ENCODE measurements at places on chromosomes 7 and 10.

GRCh38 chr7:114931656-114932011 is 9.7 kb downstream of the MDFIC start:
- no peak for DNase-seq

- no peak for DNase-seq
These were observed 146.5 kb downstream of the SFMBT2 start for GRCh38 chr10:7264313-7264756.

GRCh38 chr10:121774404-121774803 is 153.4 kb downstream of the ATE1 start:
- no peak for DNase-seq

- DNase-seq, result no peak
These were observed 798 bp downstream of the ZNF425 start for GRCh38 chr7:149125189-149125862.

DNA sequence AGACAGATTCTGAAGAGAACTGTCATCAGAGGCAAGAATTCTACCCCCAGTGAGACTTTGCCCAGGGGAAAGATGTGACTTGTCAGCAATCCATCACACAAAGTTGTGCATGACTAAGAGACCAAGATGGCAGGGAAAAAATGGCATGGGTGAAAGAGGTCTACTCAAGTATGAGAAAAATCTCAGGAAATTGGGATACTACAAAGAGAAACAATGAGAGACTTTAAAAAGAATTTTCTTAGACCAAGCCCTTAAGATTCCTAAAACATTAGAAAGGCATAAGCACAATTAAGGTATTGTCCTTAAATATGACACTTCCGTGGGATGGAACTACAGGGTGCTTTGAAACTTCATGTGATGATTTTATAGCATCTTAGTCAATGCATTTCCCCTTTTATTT is 45.6 kb upstream of the PDE1C start:
- DNase-seq, result peak; percentile 27

DNA sequence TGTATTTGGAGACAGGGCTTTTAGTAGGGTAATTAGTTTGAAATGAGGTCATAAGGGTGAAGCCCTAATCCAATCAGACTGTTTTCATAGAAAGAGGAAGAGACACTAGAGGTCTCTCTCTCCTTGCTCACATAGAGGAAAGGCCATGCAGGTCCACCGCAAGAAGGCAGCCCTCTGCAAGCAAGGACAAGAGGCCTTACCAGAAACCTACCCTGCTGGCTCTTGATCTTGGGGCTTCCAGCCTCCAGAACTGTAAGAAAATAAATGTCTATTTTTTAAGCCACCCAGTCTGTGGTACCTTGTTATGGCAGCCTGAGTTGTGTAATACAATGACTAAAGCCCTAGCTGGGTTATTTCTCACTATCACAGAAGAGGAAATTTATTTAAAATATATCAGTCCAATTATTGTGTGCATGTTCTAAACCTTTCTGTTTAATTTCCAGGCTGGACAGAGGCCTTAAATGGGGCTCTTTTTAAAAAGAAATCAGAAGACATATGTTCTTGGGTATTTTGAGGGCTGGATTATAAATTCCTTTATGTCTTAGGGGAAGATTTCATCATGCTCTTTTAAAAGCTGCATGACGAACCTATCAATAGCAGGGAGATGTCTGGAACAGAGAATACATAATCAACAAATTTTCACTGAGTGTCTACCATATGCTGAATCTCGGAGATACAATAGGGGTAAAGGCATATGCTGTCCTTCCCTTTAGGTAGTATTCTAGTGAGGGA is 12.9 kb upstream of the TMEM26 start:
- DNase-seq, result no peak

All from AG20443 (cell line).